Nephron progenitor cell (in vitro differentiated cells): ENCODE measurements at places on chromosomes 11 and 22.

GRCh38 chr11:132234878-132235277 lies 864.5 kb downstream of the NTM start:
- DNase-seq = no peak

- DNase-seq = no peak
These were observed 14.5 kb upstream of the PARVA start for GRCh38 chr11:12362857-12363256.

GRCh38 chr11:44628730-44629700 lies 63.6 kb downstream of the CD82 start:
- no peak for DNase-seq

DNA sequence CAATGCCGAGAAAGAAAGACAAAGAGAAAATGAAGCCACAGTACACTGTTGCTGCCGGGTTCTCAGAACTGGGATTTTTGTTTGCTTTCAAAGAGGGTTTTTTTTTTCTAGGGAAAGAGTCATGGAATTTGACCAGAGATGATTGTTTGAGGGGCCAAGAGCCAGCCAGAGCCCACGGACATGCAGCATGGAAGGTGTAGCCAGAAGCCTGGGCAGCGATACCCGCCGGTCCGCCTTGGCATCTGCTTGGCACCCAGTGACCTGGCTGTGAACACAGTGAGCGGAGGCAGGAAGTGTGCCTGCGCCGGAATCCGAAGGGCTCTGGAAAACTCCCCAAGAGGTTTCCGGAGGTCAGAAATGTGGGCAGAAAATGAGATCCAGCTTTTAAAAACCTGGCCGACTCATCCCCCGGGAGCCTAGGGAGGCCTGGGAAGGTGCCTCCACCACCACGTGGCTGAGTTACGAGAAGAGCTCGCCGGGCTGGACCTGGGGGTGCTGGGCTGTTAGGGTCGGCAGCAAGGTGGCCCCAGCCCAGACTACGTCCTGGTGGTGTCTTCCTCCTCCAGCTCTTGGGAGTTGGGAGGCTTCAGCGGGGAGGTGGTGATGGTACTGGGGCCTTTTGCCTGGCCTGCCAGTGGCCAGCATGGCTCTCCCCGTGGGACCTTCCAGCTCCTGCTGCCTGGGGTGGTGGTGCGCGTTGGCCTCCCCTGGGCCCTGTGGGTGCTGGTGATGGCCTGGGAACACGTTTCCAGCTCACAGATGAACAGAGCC lies 61.6 kb upstream of the PPARA start:
- no peak for DNase-seq

DNA sequence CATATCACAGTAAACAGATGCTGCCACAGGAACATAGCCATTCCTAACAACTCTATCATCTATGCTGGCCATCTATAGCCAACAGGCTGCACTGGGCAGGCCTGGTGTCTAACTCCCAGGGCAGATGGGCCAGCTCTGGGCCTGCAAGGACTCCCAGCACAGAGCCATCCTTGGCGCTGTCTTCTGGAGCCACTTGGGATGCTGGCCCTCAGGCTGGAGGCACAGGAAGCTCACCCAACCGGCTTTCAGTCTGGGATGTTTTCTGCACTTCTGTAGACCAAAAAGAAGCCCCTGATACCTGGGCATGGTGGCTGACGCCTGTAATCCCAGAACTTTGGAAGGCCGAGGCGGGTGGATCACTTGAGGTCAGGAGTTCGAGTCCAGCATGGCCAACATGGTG lies 40.8 kb upstream of the WNT11 start:
- no peak for DNase-seq

DNA sequence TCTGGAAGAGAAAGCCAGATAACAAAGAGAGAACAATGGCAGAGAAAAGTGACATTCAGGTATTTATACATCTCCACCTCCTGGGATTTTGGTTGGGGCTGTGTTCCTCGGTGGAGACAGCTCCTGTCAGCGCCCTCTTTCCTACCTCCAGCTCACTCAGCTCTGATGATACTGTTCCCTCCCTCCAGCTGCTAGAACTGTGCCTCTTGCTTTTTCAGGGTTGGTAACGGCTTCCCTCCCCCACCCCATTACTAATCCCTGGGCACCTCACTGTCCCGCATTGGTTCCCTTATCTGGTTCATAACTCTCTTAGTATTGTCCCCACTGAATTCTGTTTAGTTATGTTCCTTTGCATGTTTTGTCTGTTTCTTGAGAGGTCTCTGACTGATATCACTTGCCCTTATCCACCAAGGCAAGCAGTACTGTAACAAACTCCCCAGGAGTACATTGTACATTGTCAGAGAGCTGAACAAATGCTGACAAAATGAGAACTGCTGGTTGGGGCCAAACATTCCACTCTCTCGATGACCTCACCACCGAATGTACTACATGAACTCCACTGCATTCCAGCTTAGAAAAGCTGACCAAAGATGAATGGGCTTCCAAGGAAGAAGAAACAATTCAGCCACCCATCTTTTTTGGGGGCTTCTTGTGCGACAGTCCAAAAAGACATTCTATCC lies 5.7 kb upstream of the FBXO3 start:
- DNase-seq = no peak

GRCh38 chr11:34731603-34732002 lies 110.7 kb downstream of the EHF start:
- no peak for DNase-seq

DNA sequence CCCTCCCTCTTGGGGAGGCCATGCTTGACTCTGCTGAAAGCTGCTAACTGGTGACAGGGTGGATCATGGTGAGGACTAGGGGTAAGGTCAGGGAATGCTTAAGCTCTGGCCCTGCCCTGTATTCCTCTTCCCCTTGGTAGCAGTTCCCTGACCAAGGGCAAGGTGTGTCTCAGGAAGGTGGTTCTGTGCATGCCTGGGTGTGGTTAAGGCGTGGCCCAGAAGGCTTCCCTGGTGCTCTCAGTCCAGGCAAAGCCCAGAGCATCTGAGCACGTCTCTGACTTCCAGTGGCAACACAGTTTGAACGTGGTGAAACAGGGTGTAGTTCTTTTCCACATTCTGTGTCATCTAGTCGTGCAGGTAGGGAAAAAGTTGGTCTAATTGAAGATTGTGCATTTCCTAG lies 53.1 kb upstream of the HORMAD2 start:
- DNase-seq = no peak

DNA sequence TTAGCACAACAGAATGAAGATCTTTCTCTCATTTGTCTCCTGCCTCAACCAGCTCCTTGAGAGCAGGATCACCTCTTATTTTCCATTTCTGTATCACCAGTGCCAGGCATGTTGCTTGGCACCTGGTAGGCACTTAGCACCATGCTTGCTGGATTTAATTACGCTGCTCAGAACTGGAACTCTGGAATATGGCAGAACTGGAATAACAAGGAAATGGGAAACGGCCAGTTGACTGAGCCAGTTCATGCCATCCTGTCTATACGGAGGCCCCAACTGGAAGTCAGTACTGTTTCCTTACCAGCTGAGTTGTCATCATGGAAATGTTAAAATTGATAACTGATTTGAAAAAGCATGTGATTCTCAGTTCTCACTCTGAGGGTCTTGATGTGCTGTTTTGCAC lies 69.5 kb upstream of the YWHAH start:
- no peak for DNase-seq

- no peak for DNase-seq
These were observed 203.1 kb downstream of the TENM4 start for GRCh38 chr11:79237703-79238102.

DNA sequence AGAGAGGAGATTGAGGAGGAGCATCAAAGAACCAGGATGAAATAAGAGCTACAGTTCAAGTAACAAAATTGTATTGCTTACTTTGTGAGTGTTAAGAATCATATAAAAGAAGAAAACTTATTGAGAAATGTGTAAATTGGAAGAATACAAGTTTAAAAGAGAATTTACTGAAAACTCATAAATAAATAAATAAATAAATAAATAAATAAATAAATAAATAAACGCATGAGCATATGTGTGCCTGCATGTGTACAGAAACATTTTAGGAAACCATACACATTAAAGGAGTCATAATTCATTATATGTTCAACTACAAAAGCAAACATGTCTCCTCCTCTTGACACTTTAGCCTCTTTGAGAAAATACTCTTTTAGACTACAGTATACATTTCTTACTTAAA lies 42.6 kb downstream of the CNTN5 start:
- DNase-seq = no peak

GRCh38 chr11:60310407-60310998 lies 16.6 kb upstream of the MS4A6E start:
- DNase-seq = no peak

DNA sequence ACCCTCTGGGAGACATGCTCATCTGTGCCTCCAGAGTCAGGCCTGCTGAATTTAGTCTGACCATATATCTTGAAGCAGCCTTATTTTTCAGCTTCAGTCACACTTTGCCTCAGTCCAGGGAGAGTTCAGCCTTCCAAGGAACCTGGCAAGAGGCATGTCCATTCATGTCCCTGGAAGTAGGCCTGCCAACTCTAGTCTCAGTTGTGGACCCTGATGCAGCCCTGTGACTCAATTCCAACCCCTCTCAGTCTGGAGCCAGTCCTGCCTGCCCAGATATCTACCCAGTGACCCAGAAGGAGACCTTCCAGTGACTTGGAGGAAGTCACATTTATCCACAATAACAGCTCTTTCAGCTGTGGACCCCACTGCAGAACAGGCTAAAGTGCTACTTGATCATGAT lies 566.6 kb downstream of the TMEM135 start:
- DNase-seq = no peak

DNA sequence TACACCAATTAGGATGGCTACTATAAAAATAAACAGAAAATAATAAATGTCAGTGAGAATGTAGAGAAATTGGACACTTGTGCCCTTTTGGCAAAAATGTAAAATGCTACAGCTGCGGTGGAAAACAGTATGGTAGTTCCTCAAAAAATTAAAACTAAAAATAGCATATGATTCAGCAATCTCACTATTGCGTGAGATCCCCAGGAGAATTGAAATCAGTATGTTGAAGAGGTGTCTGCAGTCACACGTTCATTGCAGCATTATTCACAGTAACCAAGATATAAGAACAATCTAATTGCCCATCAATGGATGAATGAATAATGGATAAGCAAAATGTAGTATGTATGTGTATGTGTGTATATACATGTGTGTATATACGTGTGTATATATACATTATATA lies 6.8 kb downstream of the OR52N2 start:
- DNase-seq = no peak

DNA sequence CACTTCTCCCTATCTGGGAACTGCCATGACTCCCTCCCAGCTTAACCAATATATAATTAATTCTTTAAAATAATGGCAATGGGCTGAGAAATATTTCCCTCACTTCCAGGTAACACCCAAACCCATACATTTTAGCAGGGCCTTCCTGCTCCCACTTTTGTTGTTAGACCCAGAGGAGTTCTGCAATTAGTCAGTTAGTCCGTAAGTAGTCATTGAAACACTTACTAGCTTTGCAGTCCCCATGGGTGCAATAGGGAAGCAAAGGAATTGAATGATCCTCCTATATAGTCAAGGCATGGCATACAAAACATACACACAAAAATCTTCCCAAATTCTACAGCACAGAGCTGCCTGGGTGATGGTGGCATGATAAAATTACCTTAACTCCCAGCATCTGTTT lies 254.0 kb upstream of the TBCEL start:
- no peak for DNase-seq

DNA sequence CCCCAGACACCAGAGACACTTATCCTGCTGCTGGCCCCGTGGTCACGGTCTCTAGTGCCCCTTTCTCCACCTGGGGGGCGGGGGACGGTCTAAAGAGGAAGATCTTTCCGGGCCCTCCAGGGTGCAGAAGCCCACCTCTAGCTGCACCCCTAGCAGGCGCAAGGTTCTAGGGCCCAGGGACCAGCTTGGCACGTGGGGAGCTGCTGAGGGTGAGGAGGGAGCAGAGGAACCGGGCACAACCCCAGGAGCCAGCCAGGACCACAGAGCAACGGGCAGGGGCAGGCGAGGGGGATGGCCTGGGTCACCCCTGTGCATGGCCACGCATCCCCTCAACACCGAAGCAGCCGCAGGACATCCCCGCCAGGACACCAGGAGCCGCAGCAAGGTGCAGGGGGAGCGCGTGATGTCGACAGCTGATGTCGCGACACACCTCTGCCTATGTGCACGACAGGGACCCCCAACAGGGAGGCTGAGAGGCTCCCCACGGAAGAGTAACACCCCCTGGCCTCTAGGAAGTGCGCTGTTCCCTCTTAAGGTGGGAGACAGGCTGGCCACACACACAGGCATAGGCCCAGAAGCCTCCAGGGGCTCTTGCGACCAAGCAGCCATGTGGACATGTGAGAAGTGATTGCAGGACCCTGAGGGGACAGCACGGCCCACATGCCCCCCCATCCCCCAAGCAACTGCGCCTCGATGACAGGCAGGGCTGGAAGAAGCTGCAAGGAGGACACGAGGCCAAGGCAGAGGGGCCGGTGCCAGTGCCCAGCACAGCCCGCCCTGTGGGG lies 5.1 kb downstream of the LRFN4 start:
- DNase-seq = no peak

DNA sequence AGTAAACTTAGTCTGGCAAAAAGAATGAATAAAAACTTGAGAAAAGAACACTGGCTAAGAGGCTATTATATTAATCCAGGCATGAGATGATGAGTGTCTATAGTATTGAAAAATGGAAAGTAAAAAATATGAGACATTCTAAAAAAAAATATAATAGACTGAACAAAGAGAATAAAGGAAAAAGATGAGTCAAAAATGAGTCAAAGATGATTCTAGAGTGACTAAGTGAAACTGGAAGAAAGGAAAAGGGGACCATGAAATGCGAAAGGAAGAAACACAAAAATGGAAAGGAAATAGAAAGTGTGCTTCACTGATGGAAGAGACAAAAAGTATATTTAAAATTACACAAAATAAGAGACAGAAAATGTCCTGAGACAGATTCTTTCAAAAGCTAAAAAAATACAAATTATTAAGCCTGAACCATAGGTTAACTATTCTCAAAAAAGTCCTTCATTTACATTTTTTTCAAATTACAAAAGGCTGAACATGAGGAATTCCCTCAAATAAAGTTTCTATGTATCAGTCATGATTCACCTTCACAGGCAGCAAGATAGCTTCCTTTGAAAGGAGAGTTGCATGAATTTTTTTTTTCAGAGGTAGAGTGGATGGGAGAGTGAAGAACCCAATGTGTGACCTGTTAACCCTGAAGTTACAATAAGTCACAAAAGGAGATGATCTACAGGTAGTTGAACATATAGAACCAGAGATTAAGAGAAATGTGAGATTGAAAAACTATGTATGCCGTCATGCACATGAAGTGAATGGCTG lies 75.2 kb downstream of the EIF3M start:
- no peak for DNase-seq

DNA sequence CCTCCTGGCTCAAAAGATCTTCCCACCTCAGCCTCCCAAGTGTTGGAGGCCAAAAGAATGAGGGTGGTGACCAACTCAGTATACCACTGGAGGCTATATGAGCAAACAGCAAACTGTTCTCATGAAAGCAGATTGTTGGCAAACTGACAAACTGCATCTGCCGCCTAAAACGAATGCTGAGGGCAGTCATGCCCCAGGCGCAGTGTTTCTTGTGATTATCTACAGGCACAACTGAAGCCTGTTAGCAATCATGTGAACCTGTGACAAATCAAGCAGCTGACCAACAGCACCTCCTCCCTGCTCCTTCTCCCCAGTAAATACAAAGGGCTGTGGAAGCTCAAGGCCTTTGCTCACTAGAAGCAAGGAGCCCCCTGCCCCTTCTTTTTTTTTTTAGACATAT lies 47.8 kb downstream of the BTBD10 start:
- no peak for DNase-seq

GRCh38 chr11:63791495-63792167 lies 21.6 kb upstream of the SPINDOC start:
- DNase-seq = no peak

GRCh38 chr11:82980292-82980691 lies 78.8 kb downstream of the DDIAS start:
- no peak for DNase-seq

GRCh38 chr11:108963118-108963517 lies 298.2 kb downstream of the DDX10 start:
- DNase-seq = no peak
